ENCODE measurements at places on chromosomes 5 and 9.
A peak's percentile ranks its signal among the peaks of the same experiment; 100 is the strongest.

- no peak for DNase-seq
Observed at GRCh38 chr9:80061940-80062339, 490.2 kb downstream of the TLE4 start.

DNA sequence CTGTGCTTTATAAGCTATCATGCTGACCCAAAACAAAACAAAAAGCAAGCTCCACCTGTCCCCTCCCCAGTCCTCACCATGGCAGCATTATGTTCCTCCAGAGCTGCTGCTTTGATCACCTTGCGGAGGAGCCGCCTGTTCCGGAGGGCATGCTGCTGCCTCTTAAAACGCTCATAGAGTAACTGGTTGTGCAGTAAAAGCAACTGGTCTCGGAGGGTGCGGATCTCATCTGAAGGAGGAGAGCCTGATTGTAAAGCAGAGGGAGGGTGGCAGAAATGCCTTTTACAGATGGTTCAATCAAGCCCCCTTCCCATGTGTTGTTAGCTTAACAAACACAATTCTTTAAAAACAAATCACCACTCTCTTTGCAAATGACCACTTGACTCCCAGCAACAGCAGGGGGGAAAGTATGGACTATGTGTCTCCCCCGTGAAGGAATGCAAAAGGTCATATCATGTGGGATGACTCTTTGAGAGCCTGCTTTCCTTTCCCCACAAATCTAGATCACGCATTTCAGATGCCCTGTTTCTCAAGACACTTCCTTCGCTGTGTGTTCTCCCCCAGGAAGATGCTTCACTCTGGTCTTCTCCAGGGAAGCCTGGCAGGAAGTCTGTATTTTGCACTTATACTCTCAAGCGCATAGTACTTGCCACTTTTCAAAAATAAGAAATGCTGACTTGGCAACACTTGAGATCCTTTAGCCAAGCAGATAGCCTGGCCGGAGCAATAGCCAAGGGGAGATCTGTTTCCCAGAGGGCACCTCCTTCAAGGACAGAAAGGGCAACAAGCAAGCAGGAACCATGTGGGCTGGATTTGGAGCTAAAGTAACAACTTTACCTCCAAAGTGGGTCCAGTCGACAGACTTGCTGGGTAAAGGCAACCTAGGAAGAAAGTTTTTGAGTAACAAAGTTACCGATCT is 25.1 kb downstream of the SPACA9 start:
- no peak for DNase-seq

DNA sequence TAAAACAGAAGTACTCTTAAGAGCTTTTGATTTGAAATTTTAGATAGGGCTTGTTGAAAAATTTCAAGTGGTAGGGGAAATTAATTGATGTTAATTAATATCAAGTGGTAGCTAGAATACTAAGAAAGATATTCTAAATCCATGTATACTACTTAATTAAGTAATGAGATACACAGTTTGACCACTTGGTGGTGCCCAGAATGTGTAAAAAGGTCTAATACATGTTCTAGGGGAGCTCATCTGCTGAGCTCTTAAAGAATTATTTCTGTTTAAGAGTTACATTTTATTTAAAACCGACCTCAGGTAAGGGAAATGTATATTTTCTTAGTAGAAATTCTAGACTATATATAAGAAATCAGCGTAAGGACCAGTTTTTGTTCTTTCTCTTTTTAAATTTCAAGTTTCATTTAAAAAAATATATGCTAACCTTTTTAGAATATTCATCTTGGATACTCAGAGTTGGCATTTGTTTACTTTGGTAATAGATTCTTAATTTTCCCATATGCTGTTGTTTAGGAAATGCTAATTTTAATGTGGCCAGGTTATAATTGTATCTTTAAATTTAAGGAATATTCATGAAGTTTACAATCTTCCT is 61.5 kb downstream of the LNPEP start:
- peak; percentile 51 for DNase-seq

GRCh38 chr5:114544561-114544960 is 182.7 kb downstream of the KCNN2 start:
- no peak for DNase-seq

DNA sequence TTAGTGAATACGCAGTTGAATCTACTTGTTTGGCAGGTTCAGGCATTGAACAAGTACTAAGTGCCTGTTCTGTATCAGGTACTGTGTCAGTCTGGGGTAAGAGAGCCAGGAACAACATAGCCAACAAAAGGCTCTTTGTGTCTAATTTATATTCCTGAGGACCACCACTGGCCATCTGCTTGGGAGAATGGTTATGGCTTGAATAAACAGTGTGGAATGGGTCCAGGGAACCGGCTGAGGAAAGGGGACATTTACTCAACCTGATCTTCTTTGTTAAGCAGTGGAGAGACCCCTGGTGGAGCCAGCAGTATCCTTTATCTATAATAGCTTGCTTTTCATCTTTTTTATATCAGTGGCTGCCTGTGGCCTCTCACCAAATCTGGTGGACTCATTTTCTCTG is 38.6 kb downstream of the EXOSC2 start:
- no peak for DNase-seq

DNA sequence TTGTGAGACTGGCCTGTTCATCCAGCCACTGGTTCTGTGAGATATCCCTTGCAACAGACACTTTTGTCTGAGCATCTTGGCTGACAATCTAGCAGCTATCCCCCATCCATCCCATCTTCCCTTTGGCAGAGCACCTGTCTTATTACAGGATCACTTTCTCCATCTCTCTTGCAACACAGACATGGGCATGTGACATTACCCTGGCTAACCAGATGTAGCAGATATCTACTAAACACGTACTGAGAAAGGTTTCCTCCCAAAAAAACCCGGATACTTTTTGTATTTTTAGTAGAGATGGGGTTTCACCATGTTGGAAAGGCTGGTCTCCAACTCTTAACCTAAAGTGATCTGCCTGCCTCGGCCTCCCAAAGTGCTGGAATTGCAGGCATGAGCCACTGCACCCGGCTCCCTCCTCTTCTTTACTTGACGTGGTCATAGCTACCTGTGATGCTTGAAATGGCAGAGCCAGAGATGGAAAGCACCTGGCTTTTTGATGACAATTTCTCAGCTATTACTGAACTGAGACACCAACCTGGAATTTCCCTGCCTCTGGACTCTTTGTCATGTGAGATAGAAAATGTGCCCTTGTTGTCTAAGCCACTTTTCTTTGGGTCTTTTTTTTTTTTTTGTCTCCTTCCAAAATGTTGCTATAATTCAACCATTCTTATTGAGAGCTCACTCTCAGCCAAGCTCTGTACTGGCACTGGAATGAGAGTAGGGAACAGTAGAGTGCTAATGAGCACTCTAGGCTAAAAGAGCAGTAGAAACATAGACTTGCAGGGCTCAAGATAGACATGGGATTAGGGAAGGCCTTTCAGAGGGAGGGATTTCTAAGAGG is 32.6 kb downstream of the FNBP1 start:
- DNase-seq: peak; percentile 83

- DNase-seq: no peak
Observed at GRCh38 chr5:146419696-146420095, 27.4 kb upstream of the TCERG1 start.

DNA sequence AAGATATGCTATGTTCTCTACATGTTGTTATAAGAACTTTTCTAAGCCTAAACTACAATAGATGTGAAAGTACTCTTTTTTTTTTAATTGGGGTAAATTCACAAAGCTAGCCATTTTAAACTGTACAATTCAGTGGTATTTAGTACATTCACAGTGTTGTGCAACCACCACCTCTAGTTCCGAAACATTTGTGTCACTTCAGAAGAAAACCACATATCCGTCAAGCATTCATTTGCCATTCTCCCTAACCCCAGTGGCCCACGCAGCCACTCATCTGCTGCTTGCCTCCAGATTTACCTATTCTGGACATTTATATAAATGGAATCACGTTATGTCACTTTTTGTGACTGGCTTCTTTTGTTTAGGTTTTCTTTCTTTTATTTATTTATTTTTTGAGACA is 43.1 kb downstream of the SPTAN1 start:
- no peak for DNase-seq

DNA sequence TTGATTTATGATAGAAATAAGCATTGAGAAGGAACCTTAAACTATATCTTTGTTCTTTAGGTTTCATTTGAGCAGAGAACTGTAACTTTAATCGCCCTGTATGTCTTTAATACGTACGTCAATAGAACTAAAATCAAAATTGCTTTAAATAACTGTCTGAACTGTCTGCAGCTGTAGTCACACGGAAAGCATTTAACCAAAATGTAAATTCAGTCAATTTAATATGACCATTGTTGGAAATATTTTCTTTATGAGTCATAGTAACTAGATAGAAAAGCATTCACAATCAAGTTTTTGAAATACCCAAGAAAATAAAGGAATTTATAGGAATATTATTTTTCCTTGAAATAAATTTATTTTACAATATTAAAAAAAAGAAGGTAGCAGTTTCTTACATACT is 157.1 kb upstream of the CDH6 start:
- DNase-seq: no peak

- no peak for DNase-seq
Observed at GRCh38 chr5:167631191-167631590, 660.3 kb upstream of the WWC1 start.

DNA sequence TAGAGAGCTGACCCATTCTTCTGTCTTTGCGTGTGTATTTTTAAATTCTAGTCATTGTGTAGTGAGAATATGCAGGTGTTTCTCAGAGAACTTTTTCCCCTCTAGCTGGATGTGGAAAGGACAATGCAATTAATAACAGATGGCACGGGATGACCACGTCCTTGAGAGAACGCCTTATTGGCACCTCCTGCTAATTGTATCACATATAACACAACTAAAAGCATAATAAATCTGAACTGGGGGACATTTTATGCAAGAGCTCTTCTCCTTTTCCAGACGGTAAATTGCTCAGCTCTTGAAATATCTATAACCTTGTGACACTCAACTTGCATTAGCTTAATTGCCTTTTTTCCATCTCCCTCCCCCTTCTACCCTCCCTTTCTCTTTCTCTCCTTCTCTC is 62.9 kb upstream of the IZUMO3 start:
- no peak for DNase-seq

GRCh38 chr5:140611020-140611521 is 21.9 kb downstream of the CD14 start:
- DNase-seq: no peak

- DNase-seq: no peak
Observed at GRCh38 chr5:35819026-35819425, 37.7 kb upstream of the IL7R start.

GRCh38 chr5:142663246-142663645 is 22.6 kb downstream of the FGF1 start:
- no peak for DNase-seq

DNA sequence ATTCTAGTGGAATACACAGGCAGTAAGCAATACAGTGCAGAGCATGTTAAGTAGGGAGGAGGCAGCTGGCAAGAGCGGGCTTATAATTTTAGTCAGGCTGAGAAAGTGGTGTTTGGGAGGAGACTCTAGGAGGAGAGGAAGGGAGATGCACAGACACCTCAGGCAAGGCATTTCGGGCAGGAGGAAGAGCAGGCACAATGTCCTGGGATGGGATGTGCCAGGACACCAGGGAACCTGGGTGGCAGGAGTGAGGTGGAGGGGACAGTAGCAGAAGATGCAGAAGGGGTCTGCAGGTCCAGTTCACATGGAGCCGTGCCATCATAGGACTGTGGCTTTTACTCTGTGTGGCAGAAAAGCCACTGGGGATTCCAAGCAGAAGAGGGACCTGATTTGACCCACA is 143.7 kb upstream of the FSTL4 start:
- no peak for DNase-seq

- no peak for DNase-seq
Observed at GRCh38 chr5:143484601-143485000, 81.1 kb upstream of the NR3C1 start.

- no peak for DNase-seq
Observed at GRCh38 chr5:52895075-52895474, 94.1 kb upstream of the ITGA2 start.

- no peak for DNase-seq
Observed at GRCh38 chr5:54905246-54905795, 80.1 kb downstream of the ESM1 start.

GRCh38 chr5:132773601-132774355 is 3.3 kb downstream of the SEPTIN8 start:
- DNase-seq: no peak

DNA sequence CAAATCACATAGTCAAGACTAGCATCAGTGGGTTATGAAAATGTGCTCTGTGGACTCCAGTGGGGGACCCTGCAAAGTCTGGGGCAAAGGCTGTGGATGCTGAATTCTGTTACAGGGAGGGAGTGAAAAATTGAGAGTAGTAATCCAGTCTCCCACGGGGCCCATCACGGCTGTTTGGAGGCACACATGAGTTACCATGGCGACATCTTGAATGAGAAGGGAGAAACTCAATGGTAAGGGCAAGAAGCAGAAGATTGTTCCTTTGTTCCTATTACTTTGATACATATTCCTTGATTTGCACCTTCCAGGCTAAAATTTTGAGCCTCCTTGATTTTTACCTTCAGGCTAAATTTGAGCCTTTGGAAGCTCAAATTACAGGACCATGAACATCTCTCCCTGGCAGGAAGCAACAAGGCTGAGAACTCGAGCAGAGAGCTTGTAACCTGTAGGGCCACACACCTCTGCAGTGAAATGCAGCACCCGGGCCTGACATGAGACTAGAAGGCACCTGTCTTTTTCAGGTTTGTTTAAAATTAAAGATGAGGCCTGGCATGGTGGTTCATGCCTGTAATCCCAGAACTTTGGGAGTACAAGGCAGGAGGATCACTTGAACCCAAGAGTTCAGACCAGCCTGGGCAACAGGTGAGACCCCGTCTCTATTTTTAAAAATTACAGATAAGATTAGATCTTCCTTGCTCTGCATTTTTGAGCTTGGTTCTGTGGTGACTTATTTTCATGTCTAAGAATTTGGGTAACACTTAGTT is 31.0 kb upstream of the ZFR start:
- no peak for DNase-seq

DNA sequence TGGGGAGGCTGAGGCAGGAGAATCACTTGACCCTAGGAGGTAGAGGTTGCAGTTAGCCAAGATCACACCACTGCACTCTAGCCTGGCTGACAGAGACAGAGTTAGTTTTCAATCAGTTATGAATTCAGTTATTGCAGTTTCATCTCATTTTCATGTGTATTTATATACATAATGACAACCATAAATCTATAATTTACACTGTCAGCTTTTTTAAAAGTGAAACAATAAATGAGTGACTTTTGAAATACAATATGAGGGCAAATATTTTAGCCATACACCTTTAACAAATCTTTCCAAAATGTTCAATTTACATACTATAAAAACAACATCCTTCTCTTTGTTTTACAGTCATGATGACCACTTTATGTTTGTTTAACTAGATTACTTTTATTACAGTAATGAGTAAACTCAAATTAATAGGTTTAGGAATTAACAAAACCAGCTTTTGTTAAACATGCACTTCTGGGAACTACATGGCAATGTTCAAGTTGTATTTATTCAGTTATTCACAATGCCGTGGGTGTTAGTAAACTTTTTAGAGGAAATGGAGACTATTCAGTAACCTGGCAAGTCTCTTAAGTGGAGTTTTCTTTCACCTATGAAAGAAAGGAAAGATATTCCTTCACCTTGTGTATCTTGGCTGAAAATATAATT is 12.7 kb downstream of the TYRP1 start:
- no peak for DNase-seq

- DNase-seq: no peak
Observed at GRCh38 chr5:154834053-154834452, 16.4 kb downstream of the FAXDC2 start.

GRCh38 chr5:90690307-90690706 is 131.7 kb downstream of the ADGRV1 start:
- no peak for DNase-seq

GRCh38 chr5:159448-160172 is 31.7 kb upstream of the LRRC14B start:
- DNase-seq: no peak

GRCh38 chr5:181211208-181211607 is 6.2 kb upstream of the TRIM7 start:
- no peak for DNase-seq

Data from CD4-positive, alpha-beta T cell treated with Interleukin-2 at 100 ng/mL for 4 hours (primary cell).